NB4 (cell line): ENCODE measurements at places on chromosomes 3 and 15.

DNA sequence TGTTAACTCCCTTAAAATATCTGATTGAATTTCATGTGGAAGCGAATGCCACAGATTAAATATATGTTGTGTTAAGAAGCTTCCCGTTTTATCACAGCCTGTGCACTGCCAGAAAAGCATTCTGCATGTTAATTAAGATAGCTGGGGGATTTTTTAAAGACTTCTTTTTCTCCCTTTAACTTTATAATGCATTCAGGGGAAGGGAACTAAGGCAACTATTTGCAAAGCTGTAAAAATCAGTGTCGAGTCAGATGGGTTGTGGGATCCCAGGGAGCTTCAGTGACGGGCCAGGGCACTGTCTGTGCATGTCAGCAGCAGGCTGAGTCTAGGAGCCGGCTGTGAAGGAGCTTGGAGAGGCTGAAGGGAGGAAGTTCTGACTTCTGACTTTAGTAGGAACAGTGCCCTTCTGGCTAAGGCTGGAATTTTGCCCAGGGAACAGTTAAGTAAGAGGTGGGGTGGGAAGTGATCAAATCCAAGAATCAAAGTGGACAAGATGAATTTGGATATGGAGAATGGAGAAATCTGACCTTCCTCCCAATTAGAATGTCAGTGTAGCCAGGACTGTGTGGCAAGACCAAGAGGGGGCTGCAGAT, 77.7 kb downstream of the ABHD5 start:
- DNase-seq = no peak

DNA sequence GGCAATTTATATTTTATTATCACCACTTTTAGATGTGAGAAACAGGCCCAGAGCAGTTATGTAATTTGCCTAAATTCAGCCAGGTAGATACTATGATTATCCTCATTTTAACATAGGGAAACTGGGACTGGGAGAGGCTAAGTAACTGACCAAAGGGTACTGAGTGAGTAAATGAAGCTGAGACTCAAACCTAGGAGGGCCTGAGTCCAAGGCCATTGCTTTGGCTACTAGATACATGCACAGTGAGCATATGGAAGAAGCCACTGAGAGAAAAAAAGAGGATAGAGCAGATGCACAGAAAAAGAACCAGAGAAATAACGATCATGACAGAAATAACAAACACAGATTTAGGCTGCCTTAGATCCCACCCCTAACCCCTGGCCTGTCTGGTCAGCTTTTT, 33.6 kb downstream of the USF3 start:
- no peak for DNase-seq

DNA sequence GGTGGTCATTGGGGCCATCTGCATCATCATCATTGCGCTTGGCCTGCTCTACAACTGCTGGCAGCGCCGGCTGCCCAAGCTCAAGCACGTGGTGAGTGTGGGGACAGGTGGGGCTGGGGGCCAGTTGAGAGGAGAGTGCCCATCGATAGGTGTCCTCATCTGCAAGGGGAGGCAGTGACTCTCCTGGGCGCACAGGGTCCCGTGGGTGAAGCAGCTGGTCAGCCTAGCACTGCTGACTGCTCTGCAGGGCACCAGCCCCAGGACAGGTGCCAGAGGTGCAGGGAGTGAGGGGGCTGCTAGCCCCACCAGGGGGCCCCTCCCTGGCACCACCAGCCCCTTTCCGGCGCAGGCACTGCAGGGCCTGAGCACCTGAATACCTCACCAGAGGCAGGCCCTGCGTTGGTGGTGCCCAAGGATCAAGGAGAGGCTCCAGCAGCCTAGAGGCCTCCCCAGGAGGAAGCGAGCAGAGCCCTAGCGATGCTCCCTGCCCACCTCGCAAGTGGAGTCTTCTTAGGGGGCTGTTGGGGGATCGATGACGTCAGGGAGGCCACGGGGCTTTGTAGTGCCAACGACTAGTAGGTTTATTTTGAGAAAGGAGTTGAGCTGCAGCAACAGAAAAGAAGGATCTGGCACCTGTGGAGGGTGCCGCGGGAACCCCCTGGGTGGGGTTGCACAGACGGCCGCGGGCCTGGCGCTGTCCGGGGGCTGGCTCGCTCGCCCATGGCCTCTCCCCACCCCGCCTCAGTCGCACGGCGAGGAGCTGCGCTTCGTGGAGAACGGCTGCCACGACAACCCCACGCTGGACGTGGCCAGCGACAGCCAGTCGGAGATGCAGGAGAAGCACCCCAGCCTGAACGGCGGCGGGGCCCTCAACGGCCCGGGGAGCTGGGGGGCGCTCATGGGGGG, 976 bp upstream of the ABTB1 start:
- peak; percentile 33 for DNase-seq

DNA sequence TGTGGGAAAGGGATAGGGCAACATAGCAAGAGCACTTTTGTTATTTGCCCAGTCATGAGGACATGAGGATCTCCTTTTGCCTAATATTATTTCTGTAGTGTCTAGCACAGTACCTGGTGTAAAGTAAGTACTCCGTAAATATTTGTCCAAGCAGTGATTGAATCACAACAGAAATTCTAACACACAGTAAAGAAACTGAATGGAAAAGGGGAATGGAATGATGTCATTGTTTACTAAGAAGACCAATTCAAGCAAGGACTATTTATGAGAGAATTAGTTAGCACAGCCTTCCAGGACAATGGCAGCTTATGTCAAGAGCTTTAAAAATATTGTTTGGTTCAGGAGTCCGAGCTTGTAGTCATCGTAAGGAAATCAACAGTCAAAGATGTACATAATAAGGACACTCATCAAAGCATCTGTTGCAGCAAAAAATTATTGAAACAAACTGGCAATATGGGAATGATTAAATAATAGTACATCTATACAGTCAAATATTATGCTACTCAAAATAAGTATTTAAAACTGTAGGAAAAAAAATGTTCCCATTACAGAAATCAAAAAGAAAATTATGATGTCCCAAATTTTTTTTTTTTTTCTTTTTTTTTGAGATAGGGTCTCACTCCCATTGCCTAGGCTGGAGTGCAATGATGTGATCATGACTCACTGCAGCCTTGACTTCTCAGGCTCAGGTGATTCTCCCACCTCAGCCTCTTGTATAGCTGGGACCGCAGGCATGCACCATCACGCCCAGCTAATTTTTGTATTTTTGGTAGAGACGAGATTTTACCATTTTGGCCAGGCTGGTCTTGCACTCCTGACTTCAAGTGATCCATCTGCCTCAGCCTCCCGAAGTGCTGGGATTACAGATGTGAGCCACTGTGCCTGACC, 17.9 kb downstream of the CAPN7 start:
- no peak for DNase-seq

GRCh38 chr3:81349816-81350340, 411.6 kb downstream of the GBE1 start:
- DNase-seq = no peak

DNA sequence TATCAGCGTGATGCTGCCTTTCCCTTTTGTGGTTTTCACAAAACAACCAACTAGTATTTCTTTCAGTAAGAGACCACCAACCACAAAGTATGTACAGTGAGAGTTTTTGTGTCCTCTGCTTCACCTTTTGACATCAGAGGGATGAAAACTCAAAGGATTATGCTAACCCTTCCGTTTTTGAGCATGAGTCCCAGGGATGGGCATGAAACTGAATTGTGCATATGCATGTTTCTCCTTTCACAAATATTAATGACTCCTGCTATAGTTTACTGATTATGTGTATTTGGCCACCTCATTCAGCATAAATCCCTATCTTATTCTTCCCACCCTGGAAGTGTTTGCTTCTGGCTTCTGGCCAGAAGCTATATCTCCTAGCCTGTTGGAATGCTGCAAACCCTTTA, 59.2 kb downstream of the RSRC1 start:
- peak; percentile 5 for DNase-seq

DNA sequence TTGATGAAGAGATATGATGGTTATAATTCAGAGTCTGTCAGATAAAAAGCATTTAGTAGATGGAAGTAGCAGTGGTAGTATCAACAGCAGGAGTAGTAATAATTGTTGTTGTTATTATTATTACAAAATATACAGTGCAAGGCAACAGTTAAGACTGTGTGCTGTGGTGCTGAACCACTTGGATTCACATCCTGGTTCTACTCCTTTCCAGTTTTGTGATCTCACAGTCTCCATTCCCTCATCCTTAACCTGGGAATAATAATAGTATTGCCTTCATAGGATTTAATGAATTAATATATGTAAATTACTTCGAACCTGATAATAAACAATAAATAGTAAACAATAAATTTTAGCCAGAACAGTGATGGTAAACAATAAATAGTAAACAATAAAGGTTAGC, 37.1 kb upstream of the TSC22D2 start:
- DNase-seq = no peak

DNA sequence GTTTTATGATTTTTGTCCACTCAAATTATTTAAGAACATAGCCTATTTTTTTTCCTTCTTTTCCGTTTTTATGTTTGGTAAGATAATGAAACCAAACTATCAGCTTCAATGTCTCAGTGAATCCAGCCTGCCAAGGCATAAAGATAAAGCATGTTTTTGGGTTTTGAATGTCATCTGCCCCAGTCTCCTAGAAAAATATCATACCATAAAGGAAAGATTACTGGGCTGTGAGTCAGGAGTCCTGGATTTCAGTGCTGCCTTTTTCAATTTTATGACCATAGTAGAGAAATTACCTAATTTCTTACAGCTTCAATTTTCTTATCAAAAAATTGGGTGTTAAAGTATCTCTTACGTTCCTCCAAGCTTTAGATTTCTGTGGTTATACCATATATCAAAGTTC, 87.5 kb downstream of the GAP43 start:
- DNase-seq = no peak

GRCh38 chr15:81888748-81889484, 156.9 kb downstream of the MEX3B start:
- no peak for DNase-seq

DNA sequence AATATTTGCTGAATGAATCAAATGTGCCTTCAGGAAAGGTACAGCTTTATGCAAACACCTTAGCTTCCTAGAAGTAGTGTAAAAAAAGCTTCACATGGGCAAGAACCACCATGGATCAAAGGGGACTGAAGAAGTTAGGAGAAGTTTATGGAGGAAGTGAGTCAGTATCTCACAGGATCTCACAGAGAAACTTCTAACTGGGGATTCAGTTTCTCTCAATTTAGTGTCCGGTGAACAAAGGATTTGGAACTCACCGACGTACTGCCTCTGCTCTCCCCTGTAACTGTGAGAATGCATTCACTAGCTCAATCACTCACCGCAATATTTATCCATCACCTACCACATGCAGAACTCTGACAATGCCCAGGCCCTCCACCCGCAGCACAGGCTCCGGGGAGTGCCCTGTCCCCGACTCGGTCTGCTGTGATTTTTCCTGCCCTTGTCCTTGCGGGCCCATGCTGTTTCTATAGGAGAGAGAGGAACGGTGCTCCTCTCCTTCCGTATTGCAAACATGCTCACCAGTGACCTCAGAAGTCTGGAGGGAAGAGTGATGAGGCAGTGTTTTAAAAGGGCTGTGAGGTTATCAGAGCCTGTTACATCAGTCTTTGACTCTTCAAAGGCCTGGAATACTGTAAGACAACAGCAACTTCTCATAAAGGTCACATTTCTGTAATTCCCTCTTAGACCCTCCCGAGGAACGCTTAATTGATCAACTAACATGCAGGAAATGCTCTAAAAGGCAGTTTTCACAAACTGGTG, 222.5 kb upstream of the ICE2 start:
- no peak for DNase-seq

- DNase-seq = no peak
Measured at GRCh38 chr3:192642651-192643050, 84.7 kb downstream of the FGF12 start.

GRCh38 chr15:67456677-67457529, 64.0 kb upstream of the C15orf61 start:
- DNase-seq = peak; percentile 74

GRCh38 chr15:60859996-60860494, 369.1 kb downstream of the RORA start:
- DNase-seq = no peak

- DNase-seq = no peak
Measured at GRCh38 chr3:39211332-39212130, 19.1 kb upstream of the XIRP1 start.

DNA sequence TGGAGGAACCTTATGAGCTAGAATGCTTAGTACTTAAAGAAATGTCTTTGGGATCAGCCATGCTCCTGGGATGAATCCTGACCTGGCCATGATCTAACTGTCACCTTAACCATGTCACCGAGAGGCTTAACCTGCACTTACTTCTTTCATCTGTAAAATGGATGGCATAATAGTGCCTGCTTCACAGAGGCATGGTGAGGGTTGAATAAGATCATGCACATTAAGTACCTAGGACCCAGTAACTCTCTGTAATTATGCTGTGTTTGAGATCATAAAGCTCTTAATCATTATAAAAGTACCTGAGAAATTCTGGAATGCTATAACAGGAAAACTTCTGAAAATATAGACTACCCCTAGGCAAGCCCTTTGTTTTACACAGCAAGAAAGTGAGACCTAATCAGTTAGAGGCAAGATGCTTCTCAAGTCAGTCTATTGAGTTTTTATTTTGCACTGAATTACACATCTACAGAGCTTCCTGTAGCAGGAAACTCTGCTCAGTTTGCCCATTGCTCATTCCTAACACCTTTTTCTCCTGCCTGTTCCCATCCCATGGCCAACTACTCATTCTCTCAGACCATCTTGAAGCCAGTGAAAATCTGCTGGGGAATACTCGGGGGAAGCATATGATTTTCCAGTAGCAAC, 1015.5 kb upstream of the CFAP20DC start:
- no peak for DNase-seq

DNA sequence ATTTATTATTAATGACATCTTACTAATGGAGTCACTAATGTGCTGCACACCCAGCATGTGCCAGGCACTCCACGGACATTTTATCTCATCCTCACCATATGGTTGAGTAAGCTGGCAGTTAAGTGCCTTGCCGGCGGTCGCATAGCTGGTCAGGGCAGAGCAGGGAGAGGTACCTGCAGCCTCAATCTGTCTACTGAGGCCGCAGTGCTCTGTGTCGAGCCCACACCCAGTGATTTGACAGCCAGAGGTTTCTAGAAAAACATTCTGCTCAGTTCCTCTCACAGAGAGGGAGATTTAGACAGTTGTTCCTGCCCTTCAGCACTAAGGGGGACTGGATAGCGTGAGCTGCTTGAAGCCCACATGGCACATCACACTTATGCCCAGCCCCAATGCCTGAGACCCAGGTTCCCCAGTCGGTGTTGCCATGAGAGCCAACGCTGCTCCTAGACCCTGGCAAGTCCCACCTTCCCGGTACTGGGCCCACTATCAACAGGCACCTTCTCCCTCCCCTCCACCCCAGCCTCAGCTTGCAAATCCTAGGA, 2.6 kb downstream of the LIPC start:
- DNase-seq = peak; percentile 14

GRCh38 chr15:89335298-89336041, 846 bp upstream of the POLG start:
- no peak for DNase-seq

- DNase-seq = no peak
Measured at GRCh38 chr3:72185549-72186399, 400.8 kb upstream of the PROK2 start.

GRCh38 chr3:146884296-146884695, 279.1 kb upstream of the PLSCR5 start:
- DNase-seq = no peak

- DNase-seq = no peak
Measured at GRCh38 chr15:64223882-64224281, 61.1 kb upstream of the PPIB start.

GRCh38 chr3:108389372-108389771, 93.0 kb downstream of the HHLA2 start:
- DNase-seq = no peak
